Activated CD8-positive, alpha-beta memory T cell treated with anti-CD3 and anti-CD28 coated beads for 4 hours (primary cell): ENCODE measurements at places on chromosomes 3 and 15.
A peak's percentile ranks its signal among the peaks of the same experiment; 100 is the strongest.

GRCh38 chr15:40789999-40790398 is 16.9 kb upstream of the ZFYVE19 start:
- no peak for DNase-seq

GRCh38 chr3:50269977-50270413 is 1.0 kb downstream of the SEMA3B start:
- DNase-seq: no peak

- no peak for DNase-seq
Observed at GRCh38 chr3:125431391-125431790, 56.3 kb upstream of the ZNF148 start.

DNA sequence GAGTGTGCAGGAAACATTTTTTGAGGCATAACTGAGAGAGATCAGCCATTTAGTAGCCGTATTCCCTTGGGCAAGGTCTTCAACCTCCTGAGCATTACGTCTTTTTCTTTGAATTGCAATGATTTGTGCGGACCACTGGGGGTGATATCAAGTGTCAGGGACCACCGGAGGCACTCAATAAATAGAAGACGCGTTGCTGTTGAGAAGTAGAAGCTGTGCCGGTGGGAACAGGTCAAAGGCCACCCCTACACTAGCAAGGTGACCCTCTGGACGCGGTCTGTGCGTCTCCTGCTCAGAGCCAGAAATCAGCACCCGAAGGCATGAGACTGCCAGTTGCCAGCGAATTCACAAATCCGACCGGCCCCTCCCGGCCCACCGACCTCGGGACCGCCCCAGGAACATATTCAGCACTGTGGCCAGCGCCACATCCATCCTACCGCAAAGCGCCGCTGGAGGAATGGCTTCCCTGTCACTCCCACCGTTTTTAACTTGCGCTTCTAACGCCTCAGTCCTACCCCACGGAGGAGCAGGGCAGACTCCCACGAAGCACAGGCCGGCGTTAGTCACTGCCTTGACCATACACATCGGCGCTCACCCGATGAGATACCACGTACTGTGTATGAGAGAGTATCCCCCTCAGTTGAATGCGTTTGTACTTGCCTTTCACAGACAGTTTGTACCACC is 1.4 kb upstream of the GHSR start:
- DNase-seq: no peak

DNA sequence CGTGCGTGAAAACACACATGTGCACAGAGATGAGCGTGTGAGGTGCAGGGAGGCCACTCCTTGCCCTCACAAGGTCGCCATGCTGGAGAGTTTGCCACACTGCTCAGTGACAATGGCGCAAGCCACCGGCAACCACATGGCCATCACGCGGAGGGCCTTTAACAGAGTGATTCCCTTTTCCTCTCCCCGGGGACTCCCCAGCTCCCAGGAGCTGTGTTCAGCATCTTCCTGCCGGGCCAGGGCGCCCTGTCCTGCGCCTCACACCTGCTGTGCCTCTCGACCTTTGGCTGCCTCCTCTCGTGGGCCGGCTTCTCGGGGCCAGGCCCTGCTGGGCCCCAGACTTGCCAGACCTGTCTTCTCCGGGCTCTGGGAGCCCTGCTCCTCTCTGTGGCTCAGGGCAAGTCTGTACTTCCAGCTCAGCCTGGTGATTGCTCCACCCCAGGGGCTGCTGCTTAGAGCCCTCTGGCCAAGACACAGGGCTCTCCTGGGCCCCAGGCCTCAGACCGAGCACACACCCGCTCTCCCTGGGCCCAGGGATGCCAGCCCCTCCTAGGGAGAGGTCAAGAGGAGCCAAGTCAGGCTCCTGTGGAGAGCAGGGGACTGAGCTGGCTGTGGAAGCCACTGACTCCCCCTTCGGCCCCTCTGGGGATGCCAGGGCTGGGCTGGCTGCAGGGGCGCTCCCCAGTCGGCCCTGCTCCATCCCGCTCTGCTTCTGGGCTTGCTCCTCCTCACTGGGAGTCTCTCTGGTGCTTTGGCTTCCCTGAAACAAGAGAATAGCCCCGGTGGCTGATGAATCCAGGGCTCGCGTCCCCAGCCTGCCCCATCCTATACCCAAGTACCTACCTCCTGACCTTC is 5.6 kb downstream of the CCDC9B start:
- no peak for DNase-seq

DNA sequence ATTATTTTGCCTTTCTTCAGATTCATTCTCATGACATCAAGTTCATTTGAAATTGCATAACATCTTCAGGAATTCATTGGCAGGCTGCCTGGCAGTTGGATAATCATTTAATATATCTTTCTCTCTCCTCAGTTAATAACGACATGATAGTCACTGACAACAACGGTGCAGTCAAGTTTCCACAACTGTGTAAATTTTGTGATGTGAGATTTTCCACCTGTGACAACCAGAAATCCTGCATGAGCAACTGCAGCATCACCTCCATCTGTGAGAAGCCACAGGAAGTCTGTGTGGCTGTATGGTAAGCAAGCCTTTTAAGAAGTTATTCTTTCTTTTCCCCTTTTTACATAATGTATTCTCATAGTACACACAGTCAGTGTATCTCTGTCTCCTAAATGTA is 38.2 kb downstream of the TGFBR2 start:
- peak; percentile 58 for DNase-seq

DNA sequence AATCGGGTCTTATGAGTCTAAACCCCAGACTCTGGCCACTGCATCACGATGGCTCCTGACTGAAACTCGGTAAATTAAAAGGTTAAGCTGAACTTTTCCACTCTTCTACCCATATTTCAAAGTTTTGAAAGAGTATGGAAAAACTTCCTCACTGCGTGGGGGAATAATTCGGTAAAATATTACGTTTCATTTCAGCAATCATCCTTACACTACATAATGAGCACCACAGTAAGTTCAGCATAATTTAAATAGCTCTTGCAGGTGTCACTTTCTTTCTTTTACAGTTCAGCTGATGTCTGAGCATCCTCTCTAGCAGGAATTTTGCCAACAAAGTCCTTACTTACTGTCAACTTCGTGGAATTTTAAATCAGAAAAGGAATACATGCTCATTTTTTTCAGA is 17.5 kb downstream of the SRGAP3 start:
- DNase-seq: no peak

GRCh38 chr15:65655457-65655856 is 33.7 kb downstream of the SLC24A1 start:
- no peak for DNase-seq

DNA sequence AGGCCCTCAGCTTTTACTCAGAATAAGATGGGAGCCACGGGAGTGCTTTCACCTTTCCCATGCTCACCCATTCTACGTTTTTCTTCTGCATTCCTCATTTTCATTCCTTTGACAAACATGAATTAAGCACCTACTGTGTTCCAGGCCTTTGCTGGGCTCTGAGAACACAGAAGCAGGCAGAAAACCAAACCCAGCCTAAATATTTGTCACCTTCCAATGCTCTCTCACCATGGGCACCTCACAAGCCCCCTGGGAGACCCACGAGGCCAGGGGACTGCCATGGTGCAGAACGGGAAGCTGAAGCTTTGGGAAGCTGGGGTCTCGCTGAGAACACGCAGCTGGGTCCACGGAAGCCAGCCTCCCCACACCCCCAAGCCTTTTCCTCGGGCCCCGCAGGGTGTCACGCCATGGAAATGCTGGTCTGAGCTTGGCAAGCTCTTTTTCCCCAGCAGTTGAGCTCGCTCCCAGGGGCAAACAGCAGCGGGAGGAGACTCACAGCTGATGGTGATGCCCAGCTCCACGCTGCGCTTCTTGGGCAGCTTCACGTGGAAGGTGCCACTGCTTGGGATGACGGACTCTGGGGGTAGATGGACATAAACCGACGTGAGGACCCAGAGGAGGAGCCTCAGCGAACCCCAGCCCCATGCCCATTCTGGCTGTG is 27.7 kb downstream of the GRIP2 start:
- DNase-seq: no peak

DNA sequence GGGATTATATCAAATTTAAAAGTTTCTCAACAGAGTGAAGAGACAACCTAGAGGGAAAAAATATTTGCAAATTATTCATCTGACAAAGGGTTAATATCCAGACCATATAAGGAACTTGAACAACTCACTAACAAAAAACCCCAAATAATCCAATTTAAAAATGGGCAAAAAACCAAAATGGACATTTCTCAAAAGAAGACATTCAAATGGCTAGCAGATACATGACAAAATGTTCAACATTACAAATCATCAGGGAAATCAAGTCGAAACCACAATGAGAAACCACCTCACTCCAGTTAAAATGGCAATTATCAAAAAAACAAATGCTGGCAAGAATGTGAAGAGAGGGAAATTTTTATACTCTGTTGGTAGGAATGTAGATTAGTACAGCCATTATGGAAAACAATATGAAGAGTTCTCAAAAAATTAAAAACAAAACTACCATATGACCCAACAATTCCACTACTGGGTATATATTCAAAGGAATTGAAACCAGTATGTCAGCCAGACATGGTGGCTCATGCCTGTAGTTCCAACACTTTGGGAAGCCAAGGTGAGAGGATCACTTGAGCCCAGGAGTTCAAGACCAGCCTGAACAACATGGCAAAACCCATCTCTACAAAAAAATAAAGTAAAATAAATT is 88.5 kb downstream of the CSNK1G1 start:
- no peak for DNase-seq

- DNase-seq: no peak
Observed at GRCh38 chr3:93961026-93961425, 12.7 kb downstream of the PROS1 start.

DNA sequence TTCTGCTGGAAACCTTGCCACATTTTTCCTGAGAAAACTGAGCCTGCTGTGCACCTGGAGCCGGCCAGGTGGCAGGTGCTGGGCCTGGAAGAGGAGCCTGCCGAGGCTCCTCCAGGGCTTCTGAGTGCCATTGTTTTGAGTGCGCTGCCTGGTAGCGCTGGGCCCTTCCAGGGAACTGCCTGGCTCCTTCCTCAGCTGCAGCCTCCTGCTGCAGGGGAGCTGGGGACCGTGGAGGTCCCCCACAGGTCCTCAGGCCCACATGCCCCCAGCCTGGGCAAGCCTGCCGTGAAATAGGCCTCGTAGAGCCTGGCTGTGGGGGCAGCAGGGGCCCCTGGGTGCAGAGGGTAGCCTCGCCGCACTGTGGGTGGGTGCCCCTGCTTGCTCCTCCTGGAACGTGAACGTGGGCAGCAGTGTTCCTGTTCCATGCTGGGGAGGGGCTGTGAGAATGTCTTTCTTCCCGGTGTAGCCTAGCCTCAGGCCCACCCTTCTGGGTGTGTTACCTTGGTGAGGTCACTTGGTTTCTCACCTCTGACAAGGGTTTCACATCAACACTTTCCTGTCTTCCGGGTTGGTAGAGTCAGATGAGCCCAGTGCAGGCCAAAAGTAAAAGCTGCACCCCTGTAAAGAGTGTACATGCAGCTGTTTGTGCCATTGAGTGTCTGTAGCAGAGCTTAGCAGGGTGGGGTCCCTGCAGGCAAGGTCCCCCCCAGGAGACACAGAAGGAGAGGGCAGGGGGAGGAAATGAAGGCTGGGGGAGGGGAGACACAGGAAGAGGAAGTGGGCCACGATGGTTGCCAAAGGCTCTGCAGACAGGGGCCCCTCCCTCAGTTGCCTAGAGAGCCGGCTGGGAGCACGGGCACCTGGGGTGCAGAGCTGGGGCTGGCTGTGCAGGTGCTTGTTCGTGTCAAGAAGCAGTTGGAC is 34.5 kb downstream of the KLF13 start:
- DNase-seq: peak; percentile 33

- DNase-seq: no peak
Observed at GRCh38 chr15:91408476-91409076, 308.5 kb downstream of the SV2B start.

DNA sequence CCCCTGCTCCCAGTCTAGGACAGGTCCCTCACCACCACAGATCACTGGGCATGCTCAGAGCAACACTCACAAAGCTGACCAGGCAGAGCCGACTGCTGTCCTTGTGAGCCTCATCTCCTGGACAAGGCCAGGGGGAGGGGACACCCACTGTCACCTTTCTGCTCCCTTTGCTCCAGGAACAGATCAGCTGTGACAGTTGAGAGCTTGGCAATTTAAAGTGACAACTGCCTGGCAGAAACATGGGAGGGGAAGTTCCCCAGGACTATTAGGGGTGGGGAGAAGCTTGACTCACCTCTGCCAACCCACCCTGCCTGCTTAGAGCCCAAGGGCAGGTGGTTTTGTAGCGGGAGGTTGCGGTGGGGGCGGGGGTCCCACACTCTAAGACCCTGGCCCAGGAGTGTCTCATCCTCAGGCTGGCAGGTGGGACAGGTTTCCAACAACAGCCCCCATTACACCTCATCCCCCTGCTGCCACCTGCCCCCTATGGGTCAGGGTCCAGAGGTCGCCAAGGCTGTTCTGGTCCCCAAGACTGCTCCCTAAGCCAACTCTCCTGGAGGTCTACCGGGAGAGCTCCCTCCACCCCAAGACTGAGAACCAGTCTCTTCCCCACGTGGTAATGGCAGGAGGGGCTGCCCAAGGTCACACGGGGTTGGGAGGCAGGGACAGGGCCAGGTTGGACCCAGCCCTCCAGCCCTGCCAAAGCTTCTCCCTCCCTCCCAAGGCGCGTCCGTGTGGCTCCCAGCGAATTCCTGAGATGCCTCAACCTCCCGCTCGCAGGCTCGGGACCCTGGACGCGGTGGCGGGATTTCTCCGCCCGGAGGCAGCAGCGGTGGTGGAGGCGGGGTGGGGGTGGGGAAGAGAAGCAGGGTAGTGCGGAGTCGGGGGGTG is 80.4 kb downstream of the IQSEC1 start:
- DNase-seq: no peak

DNA sequence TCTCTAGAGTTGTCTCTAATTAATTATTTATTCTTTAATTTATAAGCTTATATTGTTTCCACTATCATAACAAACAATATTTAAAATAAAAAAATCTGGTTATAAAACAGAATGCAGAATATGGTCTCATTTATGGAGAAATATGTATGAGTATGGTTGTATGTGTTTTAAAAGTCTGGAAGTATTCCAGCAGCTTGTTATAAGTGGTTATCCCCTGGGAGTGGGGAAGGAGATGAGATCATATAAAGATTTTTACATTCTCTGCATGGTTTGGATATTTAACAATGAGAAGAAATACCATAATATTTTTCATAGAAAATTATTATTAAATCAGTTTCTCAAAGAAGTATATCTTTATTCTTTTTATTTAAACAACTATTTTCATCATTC is 135.4 kb upstream of the MB21D2 start:
- no peak for DNase-seq

GRCh38 chr15:99070208-99070607 is 34.7 kb upstream of the SYNM start:
- no peak for DNase-seq

- no peak for DNase-seq
Observed at GRCh38 chr15:85542488-85542887, 162.1 kb downstream of the AKAP13 start.
